ENCODE measurements at places on chromosomes 4 and X.

GRCh38 chr4:159021597-159022385 is 81.1 kb upstream of the RAPGEF2 start:
- DNase-seq, result no peak

GRCh38 chrX:2656257-2656836 is 34.7 kb upstream of the CD99 start:
- DNase-seq, result no peak

DNA sequence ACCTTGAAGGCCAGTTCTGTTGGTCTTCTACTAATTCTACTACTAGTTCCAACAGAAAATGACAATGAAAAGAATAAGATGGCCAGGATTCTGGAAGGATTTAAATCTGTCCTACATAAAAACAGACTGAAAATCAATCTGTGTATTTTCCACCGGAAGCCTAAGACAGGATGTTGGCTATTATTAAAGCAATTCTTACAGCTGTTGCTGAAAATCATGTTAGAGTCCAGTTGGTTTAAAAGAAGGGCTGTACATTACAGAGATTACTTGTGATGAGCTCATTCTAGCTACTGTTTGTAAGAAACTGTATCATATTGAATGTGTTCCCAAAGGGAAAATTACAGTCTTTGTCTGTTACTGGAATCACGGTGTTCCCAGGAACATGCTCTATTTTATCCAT is 54.8 kb upstream of the MAGEB16 start:
- DNase-seq, result no peak

DNA sequence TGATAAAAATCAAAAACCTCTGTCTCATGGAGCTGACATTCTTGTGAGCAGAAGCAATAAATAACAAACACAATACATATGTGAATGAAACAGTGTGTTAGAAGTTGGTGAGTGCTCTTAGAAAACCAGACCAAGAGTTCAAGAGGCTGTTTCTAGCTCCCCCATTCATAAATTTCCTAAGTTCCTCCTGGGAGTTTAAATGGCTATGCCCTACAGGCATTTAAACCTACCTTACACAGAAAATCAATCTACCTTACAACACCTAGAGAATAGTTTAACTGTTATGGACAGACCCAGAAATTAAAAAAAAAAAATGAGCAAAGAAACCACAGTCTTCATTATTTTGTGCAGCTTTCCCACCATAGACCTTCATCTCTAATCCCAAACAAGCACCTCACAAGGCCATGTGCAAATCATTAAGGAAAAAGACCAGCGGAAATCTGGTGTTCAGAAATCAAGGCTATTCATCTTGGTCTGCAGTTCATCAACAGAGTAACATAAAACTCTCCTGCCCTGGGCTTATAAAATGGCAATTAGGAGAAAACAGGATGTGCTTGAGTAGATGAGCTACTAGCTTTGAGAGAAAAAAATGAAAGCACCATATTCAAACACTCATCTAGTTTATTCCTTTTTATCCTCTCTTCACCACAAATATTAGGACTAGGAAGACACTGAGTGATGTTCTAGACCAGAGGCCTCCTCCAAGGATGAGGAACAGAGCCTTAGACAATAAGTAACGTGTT is 147.2 kb downstream of the SHROOM3 start:
- no peak for DNase-seq

DNA sequence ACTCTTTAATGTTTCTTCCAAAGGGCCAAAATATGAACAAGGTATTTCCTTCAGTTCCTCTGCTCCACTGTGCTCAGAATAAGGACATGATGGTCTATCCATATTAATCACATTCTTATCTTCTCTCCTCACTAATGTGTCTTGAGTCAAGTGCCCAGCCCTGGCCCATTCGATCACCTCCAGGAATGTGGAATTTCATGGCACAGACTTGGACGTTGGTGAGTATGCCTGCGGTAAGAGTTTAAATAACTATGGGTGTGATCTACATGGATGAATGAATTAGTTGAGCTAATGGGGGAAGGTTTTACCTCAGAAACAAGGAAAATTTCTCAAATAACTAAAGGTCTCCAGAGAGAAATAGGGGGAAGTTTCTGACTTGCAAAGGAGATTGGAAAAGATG is 174.0 kb downstream of the NPFFR2 start:
- DNase-seq, result no peak
